Right hindlimb (tissue), 1 donor: ENCODE measurements at places on chromosomes 3 and 15.

DNA sequence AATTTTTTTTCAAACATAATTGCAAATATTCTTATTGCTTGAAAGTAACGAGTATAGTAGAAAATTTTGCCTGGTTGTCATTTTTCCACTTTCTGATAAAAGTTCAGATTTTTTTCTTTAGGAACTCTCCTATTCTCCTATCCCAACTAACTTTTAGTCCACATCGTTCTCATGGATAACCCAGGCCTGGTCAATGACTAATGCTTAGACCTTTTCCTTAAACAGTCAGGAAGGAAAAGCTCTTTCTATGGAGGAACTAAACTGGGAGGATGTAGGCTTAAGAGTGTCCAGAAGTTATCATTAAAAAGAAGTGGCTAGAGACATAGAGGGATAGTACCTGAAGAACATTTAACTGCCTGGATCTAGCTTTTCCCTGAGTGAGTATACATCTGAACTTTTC lies 26.7 kb downstream of the CIP2A start:
- DNase-seq = no peak

- no peak for DNase-seq
These were observed 11.9 kb downstream of the UBL7 start for GRCh38 chr15:74449095-74449494.

GRCh38 chr3:40939741-40940130 lies 259.6 kb upstream of the CTNNB1 start:
- DNase-seq = no peak

DNA sequence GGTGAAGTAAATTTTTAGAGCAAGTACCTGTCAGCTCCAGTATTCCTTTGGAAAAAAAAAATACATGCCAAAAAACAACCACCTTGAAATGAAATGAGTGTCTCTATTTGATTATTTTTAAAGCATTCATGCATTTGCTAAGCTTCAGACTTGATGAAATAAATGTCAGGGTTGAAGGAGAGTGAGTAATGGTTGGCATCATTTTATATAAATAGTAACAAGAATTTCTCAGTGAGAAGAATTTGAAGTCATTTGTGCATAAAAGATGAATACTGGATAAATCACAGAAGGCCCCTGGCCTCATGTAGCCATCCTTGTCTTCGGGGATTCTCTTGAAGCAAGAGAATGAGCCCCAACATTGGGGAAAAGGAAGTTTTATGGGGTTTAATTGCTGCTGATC lies 318.4 kb downstream of the LPP start:
- DNase-seq = no peak
